ENCODE measurements at places on chromosomes 12 and 14. TPM values are rescaled to one million over a fixed set of nuclear protein-coding genes. Genes with fewer than 3 reads are reported as not detected.
A peak's percentile ranks its signal among the peaks of the same experiment; 100 is the strongest.

Gene RIPK3
- 12.7 TPM for polyA plus RNA-seq

Gene CCDC92
- 23.8 TPM for polyA plus RNA-seq

Gene NRL
- 1.2 TPM for polyA plus RNA-seq

Gene BIN2
- polyA plus RNA-seq, result 4.4 TPM

Gene WSCD2
- 1.4 TPM for polyA plus RNA-seq

Gene CCDC175
- polyA plus RNA-seq, result not detected

Gene ADAM20
- not detected for polyA plus RNA-seq

GRCh38 chr12:1814266-1814665 is 6.1 kb upstream of the LRTM2 start:
- no peak for DNase-seq

DNA sequence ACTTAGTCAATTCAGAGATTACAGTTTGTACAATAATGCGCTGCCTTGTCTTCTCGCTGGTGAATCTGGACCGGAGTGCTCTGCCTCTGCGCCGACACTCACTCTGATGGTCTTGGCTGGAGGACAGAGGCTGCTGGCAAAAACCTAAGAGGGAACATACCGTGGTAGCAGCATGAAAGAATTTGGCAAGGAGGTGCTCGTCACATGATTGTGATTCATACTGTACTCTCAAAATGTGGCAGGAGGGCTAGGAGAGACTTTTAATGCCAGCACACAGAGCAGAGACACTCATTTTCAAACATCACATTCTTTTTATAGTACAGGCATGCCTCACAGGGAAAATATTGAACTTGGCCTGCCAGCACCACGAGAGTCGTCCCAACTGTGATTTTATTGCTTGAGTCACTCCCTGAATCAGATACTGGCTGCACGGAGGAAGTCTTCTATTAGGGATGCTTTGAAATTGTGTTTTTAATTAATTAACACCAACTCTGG is 67.8 kb downstream of the HMGA2 start:
- DNase-seq, result peak; percentile 55

- peak; percentile 74 for DNase-seq
Observed at GRCh38 chr14:37585101-37585511, 9.9 kb downstream of the FOXA1 start.

GRCh38 chr14:68979021-68979721 is at the start of gene ACTN1:
Gene ACTN1, minus strand, starts transcription at chr14:68979302. Its CDS starts 246 bp downstream, at chr14:68979056.
- peak; percentile 98 for DNase-seq

DNA sequence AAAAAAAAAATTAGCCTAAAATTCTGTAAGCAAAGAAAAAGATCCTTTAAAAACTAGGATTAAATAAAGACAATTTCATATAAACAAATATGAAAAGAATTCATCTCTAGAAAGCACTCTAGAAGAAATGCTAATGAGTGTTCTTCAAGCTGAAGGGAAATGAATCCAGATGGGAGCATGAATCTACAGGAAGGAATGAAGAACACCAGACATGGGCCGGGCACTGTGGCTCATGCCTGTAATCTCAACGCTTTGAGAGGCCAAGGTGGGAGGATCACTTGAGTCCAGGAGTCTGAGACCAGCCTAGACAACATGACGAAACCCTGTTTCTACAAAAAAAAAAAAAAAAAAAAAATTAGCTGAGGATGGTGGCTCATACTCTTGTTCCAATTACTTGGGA is 297.2 kb downstream of the FBXL14 start:
- no peak for DNase-seq

DNA sequence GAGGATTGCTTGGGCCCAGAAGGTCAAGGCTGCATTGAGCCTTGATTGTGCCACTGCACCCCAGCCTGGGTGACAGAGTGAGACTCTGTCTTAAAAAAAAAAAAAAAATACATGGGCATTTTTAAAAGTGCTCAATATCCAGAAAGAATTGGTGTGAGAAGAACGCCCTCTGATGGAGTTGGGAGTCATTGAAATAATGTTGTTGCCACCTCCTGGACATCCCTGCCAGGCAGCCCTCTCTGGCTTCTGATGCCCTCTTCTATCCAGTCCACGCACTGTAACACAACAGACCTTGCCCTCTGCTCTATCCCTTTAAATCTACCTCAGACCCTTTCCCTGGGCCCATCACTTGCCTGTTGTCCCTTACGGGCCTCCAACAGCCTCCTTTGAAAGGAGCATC is 4.9 kb downstream of the PTGDR start:
- no peak for DNase-seq

- no peak for DNase-seq
Observed at GRCh38 chr14:97180304-97181200, 383.4 kb downstream of the VRK1 start.

DNA sequence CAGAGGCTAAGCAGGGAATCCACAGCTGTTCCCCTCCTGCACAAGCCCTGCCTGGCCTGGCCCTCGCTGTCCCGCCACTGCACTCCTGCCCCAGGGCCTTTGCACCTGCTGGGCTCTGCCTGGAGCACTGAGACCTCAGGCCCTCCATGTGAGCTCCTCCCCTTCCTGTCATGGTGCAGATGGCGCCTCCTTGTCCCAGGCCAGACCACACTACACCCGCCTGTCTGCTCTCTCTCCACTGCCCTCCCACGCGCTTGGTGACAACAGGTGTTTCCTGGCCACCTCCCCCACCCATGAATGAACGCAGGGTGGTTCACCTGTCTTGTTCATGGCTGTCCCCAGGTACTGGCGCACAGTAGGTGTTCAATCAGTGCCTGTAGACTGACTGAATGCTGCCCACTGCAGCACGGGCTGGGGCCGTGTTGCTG is 82.9 kb downstream of the NCOR2 start:
- DNase-seq, result no peak

DNA sequence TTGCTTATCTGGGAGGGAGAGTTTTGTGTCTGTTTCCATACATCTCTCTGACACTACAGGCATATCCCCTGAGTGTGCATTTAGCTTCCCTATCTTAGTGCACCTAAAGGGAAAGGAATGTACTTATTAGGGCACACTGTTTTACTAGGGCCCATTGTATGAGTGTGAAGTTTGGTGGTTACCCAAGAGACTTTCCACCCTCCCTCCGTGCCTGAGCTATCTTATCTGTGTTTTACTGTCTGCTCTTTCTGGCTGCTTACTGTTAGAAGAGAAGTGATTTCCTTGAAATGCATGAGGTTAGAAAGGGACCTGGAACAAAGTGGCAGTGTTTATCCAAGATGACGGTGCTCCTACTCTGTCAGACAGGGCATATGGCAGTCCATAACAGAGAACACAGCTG is 8.5 kb upstream of the SVOP start:
- no peak for DNase-seq

DNA sequence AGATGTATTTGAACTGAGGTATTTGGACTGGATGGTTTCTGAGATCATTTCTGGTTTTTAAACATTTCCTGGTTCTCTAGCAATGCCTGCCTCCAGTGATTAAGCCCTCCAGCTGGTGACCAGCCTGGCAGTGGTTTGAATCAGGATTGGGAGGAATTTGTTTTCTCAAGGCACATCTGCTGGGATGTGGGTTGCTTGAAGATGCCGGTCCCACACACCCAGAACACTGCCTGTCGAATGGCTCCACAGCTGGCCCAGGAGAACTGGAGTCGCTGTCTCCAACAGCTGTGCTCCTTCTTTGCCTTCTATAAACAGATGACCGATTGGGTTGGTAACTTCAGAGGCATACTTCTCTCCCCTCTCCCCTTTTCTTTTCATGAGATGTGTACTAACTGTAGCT is 258.0 kb upstream of the DDHD1 start:
- DNase-seq, result peak; percentile 40

- DNase-seq, result no peak
Observed at GRCh38 chr14:87935886-87936285, 57.1 kb downstream of the GALC start.

- no peak for DNase-seq
Observed at GRCh38 chr14:48690349-48690748, 895.8 kb downstream of the RPS29 start.

DNA sequence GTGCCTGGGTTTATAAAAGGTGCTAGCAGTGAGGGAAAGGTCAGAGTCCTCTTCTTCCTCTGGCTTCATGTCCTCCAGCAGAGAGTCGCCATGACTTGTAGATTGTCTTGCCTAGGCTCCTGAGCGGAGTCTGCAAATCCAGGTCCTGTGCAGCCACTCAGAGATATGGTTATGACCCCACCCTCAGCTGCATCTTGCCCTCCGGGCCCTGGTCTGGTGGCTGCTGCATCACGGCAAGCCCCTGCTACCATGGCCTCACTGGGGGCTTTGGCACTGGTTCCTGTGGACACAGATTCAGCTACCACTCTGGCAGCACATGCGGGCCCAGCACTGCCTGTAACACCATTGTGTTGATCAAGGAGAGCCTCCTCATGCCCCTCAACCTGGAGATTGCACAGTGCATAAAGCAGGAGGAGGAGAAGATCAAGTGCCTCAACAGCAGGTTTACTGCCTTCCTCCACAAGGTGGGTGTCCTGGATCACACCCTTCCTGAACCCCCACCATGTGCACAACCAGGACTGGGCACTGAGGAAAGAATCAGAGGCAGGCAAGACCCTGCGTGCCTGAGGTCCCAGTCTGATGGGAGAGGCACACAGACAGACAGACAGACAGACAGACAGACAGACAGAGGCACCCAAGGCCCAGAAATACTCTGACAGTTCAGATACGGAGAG is 10.5 kb upstream of the KRT86 start:
- DNase-seq, result no peak

DNA sequence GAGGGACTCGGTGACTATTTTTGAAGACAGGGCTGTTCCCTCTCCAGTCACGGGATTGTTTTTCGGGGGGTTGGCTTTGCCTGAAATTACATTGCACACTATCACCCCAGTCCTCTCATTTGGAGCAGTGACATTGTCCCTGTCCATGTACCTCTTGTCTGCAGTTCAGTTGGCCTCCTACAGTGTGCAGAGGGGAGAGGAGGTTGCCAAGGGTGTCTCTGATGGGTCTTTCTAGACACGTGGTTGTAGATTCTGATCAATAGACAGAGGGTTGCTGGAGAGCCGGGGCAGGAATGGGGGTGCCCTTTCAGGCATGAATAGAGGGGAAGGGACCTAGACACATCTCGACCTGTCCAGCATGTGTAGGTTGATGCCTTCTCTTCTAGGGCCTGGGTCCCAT is 1.2 kb downstream of the TMEM120B start:
- no peak for DNase-seq

DNA sequence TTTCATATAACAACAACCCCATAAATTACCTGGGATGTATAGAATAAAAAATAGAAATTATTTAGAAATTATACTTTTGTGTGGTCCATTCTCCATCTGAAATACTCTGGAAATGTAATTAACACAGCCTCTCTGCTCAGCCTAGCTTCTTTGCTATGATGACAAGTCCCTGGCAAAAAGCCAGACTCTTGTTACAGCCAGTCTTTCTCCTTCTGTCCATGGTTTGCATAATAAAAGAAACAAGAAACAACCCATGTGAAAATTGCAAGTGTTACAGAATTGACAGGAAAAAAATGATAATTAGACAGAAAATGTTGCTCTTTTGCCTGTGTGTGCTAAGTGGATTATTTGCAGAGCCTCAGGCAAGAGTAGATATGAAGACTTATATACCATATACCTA is 61.3 kb downstream of the C12orf50 start:
- DNase-seq, result no peak

DNA sequence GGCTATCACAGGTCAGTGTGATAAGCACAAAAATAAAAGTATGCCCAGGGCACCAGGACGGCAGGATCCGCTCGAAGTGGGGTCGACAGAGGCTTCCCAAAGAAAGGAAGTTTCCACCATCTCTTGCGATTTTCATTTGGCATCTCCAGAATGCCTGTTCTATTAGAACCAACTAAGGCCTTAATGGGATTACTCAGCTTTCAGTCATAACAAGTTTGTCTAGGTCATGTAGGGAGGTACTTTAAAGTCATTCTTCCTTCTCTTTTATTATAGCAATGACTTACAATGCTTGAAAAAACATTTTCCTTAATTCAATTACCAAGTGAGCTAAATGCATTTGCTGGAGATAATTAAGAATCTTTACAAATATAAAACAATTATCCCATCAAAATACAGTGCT is 83.6 kb upstream of the DIO3 start:
- no peak for DNase-seq

GRCh38 chr14:93431036-93431670 is 414 bp downstream of the UNC79 start:
- peak; percentile 71 for DNase-seq

DNA sequence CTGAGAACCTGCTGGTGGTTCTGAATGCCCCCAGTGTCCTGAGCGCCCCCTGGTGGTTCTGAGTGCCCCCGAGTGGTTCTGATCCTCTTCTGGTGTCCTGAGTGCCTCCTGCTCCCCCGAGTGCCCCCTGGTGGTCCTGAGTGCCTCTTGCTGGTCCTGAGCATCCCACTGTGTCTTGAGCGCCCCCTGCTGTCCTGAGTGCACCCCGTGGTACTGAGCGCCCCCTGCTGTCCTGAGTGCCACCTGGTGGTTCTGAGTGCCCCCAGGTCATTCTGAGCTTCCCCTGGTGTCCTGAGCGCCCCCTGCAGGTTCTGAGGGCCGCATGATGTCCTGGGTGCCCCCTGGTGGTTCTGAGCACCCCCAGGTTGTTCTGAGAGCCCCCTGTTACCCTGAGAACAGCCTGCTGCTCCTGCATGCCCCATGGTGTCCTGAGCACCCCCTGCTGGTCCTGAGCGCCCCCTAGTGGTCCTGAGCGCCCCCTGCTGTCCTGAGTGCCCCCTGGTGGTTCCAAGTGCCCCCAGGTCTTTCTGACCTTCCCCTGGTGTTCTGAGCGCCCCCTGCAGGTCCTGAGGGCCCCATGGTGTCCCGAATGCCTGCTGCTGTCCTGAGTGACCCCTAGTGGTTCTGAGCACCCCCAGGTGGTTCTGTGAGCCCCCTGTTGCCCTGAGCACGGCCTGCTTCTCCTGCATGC is 1165.4 kb downstream of the TMEM121 start:
- peak; percentile 28 for DNase-seq

- DNase-seq, result no peak
Observed at GRCh38 chr14:76019676-76020075, 34.1 kb downstream of the IFT43 start.

DNA sequence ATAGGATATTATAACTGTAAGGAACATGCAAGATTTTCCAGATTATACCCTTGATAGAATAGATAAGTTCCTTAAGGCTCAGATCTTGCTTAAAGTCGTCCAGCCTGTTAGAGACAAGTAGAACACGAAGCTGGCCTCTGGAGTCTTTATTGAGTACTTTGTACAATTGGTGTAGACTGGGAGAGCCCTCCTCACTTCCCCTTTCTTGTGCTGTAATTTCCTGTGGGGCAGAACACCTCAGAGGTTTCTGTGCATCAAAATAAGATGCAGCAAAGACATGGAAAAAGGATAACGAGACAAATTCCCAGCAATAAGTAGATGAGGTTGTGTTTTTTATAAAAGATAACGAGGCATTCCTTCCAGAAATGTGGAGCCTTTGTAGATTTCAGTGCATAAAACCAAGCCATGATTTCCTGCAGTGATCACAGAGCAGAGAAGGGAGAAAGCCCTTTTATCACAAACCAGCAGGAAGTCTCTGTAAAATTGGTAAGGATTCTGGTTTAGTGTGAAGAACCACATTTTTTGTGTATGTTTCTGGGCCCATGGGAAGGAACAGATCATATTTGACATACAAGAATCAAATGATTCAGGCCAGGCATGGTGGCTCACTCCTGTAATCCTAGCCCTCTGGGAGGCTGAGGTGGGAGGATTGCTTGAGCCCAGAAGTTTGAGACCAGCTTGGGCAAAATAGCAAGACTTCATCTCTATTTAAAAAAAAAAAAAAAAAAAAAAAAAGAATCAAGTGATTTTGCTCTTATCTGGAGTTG is 18.0 kb downstream of the GPRC5A start:
- DNase-seq, result no peak

Measured in stomach (tissue), 19 donors.